Bronchial epithelial cell (primary cell): ENCODE measurements at places on chromosomes 4 and X. TPM values are rescaled to one million over a fixed set of nuclear protein-coding genes. Genes with fewer than 3 reads are reported as not detected.

- no peak for DNase-seq
These were observed 243.5 kb upstream of the KCNIP4 start for GRCh38 chr4:22192084-22192511.

DNA sequence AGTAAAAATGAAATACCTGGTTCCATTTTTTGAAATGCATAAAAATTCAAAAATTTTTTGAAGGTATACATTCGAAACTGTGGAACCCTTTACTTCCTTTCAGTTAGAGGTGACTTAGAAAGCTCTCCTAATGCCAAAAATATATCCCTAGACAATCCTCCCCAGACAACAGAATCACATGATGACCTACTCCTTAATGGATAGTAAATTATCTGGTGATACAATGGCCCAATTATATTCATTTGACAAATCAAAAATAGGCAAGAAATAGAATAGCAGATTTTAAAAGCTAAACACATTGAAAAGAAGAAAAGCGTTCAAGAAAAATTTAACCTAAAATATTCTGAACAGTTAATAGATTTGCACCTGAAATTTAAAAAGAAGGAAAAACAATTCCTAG, 3.5 kb upstream of the UGT2A2 start:
- DNase-seq: no peak

- peak; percentile 40 for DNase-seq
These were observed 10.9 kb upstream of the UVSSA start for GRCh38 chr4:1336088-1336491.

- DNase-seq: no peak
These were observed 129.4 kb upstream of the RAI2 start for GRCh38 chrX:17990532-17990931.

DNA sequence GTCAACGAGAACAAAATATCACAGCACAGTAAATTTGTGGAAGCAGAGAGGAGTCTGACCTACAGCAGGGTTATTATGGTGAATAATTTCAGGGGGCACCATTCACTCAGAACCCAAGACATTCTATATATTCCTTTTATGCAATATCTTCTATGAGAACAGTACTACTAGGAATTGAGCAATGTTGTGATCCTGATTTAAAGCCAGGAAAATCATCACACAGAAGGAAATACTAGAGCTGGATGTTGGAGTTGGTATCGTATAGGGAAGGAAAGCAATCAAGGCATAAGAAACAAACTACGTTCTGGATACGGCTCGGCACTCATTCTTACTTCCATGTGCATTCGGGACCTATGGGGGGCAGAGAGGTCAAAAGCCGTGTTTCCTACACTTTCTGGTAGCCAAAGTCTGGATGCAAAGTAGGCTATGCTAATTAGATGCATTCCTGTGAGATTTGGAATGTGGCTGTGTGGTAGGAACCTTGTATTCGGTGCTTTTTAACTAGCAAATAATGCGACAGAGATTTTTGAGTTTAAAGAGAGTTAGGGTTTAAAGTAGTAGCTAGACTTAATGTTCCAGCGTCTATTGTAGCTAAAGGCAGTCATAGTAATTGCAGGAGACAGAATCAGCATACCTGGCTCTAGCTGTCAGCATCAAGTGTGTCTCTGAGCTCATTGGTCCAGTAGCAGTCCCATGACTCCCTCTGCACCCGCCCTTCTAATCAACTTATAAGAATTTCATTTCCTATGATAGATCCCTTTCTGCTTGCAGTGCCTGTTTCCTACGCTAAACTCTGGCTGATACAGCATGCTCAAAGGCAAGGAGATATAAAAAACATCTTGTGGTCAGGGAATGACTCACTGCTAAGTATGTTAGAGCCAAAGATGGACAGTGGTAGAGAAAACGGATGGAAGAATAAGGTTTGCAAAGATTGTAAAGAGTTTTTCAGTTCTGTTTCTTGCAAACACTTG, 43.3 kb upstream of the PDGFC start:
- DNase-seq: peak; percentile 45

GRCh38 chrX:11591723-11592346, 73.9 kb downstream of the ARHGAP6 start:
- DNase-seq: no peak

DNA sequence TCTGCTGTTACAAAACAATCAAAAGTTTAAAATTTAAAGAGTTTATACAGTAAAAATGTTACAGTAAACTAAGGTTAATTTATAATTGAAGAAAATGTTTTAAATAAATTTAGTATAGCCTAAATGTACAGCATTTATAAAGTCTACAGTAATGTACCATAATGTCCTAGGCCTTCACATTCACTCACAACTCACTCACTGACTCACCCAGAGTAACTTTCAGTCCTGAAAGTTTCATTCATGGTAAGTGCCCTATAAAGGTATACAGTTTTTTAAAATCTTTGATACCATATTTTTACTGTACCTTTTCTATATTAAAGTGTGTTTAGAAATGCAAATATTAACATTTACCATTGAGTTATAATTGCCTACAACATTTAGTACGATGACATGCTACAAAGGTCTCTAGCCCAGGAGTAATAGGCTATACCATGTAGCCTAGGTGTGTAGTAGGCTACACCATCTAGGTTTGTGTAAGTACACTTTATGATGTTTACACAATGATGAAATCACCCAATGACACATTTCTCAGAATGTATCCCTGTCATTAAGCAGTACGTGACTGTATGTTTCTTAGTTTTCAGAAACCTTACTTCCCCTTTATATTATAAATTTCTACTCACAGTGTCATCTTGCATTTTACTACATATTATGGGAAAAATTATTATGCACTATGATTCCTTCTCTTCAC, 320.8 kb downstream of the ADAM29 start:
- peak; percentile 84 for DNase-seq

DNA sequence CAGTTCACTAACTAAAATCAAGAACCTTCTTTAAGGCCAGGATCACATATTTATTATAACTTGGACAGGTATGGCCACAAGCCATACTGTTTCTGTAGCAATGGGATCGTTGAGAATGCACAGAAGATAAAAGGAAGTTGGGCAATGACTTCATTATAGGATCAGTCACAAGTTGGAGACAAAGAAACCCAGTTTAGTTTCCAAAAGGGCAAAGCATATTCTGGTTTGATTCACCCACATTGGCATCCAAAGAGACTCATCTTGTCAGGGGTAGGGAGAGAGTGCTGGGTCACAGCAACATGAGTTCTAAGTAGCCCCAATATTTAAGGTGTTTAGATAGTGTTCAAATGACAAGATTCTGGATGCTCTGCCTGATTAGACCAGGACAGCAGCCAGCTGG, 317.1 kb upstream of the GALNT7 start:
- DNase-seq: peak; percentile 60

DNA sequence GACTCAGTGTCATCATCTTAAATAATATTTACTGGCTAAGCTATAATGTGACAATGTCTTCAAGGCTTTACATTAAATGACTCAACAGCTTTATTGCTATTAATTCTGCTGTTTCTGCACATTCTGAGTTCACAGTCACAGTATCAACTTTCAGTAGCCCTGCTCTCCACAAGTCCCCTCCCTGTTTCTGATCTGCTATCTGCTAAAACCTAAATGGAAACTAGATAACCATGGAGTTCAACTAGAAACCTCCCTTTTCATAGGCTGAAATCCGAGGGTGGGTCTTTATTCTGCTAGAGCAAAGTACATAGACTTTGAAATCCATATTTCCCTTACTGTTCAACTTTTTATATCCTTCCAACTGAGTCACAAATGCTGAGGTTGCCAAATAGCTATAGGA, 5.4 kb upstream of the ACE2 start:
- DNase-seq: peak; percentile 8

DNA sequence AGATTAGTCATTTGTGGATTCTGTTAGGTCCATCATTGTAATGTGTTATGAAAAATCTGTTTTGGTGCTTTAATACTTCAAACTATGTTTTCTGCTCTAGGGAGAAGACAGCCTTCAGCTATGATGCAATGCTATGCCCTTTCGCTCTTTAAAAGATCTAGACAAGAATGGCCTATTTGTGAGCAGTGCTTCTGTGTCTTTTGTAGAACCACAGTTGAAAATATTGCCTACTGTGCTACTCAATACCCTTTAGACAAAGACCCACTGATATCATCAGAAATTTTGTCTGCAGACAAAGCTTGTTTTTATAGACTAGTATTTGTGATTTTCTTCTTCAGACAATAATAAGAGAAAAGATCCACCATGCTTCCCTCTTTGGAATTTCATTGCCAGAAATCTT, 44.6 kb upstream of the SLITRK2 start:
- no peak for DNase-seq

DNA sequence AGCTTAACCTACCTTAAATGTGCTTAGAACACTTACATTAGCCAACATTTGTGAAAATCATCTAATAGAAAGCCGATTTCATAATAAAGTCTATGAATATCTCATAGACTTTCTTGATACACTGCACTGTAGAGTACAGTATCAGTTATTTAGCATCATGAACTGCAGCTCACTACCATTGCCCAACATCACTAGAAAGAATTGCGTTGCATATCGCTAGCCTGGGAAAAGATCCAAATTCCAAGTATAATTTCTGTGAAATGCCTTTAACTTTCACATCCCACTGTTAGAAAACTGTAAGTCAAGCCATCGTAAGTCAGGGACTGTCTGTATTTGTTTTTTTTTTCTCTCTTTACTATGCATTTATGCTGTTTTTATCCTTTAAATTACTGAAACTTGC, 918.6 kb upstream of the PABPC4L start:
- DNase-seq: no peak

- no peak for DNase-seq
These were observed 635.4 kb downstream of the SPRY1 start for GRCh38 chr4:124032035-124032434.

- no peak for DNase-seq
These were observed 41.9 kb upstream of the NSG1 start for GRCh38 chr4:4344915-4345527.

GRCh38 chr4:54231768-54232688, 2.9 kb downstream of the PDGFRA start:
- DNase-seq: no peak

- peak; percentile 46 for DNase-seq
These were observed 216.9 kb downstream of the PTTG2 start for GRCh38 chr4:38177035-38177546.

- DNase-seq: no peak
These were observed 33.4 kb upstream of the RASGEF1B start for GRCh38 chr4:81505004-81505598.

- DNase-seq: no peak
These were observed 40.4 kb downstream of the CPLX1 start for GRCh38 chr4:785332-786073.

DNA sequence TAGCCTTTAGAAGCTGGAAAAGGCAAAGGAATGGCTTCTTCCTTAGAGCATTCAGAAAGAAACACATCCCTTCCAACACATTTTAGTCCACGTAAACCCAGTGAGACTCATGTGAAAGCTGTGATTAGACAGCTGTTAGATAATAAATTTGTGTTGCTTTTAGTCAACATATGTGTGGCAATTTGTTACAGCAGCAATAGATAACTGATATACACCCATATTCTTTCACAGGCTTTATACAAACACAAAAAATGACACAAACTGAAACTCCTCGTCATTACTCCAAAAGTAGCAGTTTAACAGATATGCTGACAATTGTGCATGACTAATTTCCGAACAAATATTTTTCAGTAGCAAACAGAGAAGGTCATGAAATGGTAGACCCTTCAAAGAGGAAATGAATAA, 65.3 kb downstream of the ANTXR2 start:
- peak; percentile 20 for DNase-seq

GRCh38 chrX:12975991-12976558, 1.2 kb downstream of the TMSB4X start:
- DNase-seq: no peak

- DNase-seq: no peak
These were observed 25.9 kb upstream of the LNX1 start for GRCh38 chr4:53617101-53617680.

GRCh38 chrX:37652589-37653231, 32.9 kb upstream of the XK start:
- no peak for DNase-seq

Gene TECRL
- total RNA-seq: not detected in 2 replicates

Gene MFAP3L
- total RNA-seq: 1.6 and 5.5 TPM in 2 replicates

Gene NXF2
- total RNA-seq: not detected in 2 replicates

Gene NDNF
- total RNA-seq: not detected in 2 replicates

Gene CLDN22
- total RNA-seq: not detected in 2 replicates

Gene WDR45
- total RNA-seq: 38.5 and 42.1 TPM in 2 replicates

Gene UGT8
- total RNA-seq: under 0.01 TPM in 2 replicates

Gene PNCK
- 1.5 and 2.1 TPM in 2 replicates for total RNA-seq

Gene CXCL6
- total RNA-seq: 0.26 TPM in 1 of 2 replicates, not detected in the other

Gene CCNB3
- total RNA-seq: under 0.01 TPM in 2 replicates

Gene CCSER1
- 6.6 and 10.9 TPM in 2 replicates for total RNA-seq

Gene FRYL
- total RNA-seq: 43.2 and 58.8 TPM in 2 replicates
